ENCODE measurements at places on chromosomes 13 and 19.

DNA sequence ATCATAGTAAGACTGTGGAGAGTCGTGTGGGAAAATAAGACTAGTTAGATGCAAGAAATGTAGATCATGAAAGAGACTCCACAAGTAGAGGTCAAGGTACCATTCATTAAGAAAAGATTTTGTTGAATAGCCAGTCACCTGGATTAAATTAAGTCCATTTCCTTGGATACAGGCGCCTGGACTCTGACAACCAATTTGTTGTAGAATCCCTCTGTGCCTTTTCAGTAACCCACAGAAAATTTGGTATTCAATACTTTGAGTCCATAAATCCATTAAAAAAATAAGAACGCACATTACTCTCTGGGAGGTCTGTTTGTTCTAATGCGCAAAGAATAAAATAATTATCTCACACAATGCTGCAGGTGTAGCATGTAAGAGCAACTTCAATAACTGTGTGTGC lies 469.4 kb downstream of the KLF12 start:
- no peak for DNase-seq

DNA sequence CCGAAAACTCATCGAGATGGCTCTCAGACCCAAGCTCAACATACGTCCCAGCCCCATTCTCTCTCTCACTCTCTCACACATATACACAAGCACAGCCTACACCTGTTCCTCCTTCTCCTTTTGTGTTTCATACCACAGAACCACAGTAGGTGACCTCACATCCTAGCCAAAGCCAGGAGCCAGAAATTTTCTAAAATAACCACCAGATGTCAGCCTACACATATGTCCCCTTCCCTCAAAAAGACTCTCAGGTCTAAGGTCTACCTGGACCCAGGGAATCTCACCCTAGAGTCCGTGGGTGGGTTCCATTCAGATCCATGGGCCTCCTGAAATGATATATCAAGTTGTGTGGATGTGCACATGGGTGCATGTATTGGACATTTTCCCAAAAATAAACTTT lies 104.2 kb upstream of the IPO5 start:
- no peak for DNase-seq

- no peak for DNase-seq
Observed at GRCh38 chr19:13173139-13173737, 23.0 kb downstream of the IER2 start.

DNA sequence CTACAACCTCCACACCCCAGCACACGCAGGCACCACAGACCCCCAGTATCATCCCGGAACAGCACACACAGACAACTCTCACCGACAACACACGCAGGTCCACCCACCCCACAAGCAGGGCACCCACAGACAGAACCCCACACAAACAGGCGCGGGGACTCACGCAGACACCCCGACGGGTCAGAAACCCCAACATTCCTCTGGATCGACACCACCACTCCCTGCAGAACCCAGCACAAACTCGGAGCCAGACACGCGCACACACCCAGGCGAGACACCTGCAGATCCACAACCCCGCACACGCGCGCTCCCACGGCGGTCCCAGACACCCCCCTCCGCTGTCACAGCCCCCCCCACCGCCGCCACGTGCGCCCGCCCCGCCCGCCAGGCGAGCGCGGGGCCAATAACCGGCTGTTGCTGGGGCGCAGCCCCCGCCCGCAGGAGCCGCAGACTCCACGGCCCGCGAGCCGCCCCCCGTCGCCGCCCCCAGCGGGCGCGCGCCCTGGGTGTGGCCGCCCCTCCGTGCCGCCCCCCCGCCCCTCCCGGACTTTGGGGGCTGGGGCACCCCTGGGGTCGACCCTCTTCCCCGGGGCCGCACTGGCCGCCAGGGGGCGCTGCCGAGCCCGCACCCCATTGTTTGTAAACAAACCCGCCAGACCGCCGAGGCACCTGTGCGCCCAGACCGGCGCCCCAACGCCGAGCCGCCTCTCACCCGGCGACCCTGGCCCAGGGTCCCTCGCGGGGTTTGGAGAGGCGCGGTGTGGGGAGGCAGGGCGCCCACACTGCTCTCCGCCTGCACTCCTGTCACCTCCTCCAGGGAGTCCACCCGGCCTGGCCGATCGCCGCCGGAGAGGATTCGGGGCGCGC lies 712 bp downstream of the BBC3 start:
- peak; percentile 92 for DNase-seq

DNA sequence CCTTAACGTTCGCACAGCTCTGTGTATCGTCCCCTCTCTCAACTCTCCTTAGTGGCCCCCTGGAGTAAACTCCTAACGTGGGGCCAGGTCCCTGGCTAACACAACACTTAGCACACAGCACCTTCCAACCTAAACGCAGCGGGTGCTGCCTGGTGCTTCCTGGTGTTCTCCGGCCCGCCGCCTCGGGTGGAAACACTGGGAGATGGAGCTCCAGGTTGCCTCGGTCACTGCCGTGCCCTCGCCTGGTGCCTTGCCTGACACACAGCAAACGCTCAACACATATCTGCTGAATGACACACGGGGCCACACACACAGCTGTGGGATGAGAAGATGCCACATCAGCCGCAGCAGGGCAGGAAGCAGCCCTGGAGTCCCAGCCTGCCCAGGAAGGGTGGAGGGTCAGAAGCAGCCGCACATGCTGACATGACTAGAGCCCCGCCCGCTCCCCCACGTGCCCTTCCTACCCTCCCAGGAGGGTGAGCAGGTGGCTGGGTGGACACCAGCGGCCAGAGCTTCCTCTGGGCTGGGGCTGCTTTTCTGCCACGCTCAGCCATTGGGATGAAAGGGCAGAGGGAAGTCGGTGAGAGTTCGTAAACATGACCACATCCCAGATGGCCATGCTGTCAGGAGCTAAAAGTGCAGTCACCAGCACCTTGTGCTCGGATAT lies 6.6 kb downstream of the PEPD start:
- DNase-seq, result no peak
